ENCODE measurements at places on chromosomes 6 and 20.
A peak's percentile ranks its signal among the peaks of the same experiment; 100 is the strongest.

- no peak for DNase-seq
Observed at GRCh38 chr6:97820400-97820799, 537.4 kb upstream of the MMS22L start.

DNA sequence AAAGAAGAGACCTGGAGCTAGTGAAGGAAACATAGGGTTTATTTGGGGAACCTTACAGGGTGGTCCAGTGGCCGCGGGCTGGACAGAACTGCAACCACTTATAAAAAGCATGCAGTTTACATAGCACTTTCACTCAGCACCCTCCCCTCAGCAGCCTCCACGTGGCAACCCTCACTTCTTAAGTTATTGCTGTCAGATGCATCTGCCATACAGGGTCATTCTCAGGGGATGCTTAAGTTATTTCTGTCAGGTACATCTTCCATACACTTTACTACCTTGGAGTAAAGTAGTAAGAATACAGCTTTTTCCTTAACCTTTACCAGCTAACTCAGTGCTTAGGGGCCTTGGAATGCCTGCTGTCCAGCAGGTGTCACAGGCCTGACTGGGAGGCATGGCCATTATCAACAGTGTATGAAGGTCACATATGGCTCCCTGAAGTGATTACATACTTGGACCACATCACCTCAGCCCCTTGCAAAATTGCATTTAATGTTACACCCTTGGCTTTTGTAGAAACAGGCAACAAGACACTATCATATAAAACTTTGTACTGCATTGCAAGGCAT is 2.0 kb upstream of the NOL7 start:
- no peak for DNase-seq

GRCh38 chr6:106051226-106051625 is 34.9 kb upstream of the PRDM1 start:
- no peak for DNase-seq

DNA sequence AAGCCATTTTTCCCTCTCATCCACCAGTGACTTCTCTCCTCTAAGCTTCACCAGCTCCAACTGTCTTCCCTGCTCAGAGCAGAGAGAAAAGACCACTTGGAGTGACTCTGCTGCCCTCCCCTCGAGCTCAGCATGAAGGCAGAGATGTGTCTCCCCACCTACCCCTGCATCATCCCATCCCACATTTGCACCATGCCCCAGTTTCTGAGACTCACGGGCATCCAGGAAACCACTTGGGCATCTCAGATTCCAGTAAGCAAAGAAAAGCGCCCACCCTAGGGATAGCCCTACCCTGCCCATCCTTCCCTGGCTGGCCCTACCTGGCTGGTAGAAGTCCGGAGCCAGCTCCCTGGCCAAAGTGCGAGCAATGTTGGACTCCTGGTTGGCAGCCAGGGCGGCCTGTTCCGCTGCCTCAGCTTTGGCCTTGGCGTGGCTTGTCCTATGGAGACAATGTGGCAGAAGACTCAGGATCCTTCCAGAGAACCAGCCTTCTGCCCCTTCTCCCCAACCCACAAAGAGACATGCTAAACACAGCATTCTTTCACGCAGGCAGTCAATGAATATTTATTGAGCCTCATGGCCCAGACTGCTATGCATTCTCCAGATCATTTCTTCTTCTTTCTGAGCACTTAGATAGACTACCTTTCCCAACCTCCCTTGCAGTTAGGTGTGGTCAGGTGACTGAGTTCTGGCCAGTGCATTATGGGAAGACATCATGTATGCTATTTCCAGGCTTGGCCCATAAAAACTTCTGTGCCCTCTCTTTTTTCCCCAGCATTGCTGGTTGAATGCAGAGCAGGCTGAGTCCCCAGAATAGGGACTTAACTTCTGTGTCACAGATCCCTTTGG is 68.6 kb downstream of the JPH2 start:
- DNase-seq, result no peak

DNA sequence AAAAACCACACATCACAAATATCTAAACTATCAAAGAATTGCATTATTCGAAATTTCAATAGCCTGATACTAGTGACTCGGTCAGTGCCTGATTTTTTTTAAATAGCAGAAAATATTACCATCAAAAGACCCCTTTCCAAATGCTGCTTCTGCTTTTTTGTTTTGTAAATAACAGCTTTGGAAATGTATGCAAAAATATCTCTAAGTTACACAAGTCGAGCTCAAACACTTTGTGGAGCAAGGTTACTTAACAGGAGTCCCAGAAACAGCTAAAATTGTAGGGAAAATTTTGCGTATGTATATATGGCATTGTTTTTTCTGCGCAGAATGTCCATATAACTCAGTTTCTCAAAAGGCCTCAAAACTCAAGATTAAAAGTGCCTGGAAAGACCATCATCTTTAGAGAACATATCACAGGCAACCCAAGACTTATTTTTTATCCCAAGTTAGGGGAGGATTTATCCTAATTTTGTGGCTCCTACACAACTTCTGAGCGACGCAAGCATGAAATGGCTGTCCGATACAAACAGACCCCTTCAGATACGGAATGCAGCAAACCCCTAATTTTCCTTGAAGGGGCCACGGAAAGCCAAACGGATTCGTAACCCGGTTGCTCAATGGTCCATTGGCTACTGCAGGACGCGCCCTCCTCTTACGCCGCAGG is 1.3 kb downstream of the CEP85L start:
- peak; percentile 67 for DNase-seq

- DNase-seq, result peak; percentile 3
Observed at GRCh38 chr6:52724406-52725121, 38.7 kb downstream of the GSTA2 start.

DNA sequence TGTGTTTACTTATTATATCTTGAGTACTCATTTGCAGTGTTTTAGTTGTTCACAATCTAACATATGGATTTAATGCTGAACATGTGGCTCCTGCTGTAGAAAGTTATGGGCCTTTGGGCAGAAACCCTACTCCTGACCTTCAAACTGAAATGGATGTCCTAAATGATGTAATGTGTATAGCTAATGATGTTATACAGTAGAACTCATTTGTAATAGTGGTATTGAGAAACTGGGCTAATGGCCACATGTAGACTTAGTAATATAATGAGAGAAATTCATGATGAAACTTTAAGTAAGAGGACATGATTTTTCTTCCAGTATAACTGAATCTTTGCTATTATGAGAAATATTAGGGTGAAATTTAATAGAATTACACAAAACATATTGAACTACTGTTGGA is 121.3 kb upstream of the PTPRK start:
- no peak for DNase-seq

DNA sequence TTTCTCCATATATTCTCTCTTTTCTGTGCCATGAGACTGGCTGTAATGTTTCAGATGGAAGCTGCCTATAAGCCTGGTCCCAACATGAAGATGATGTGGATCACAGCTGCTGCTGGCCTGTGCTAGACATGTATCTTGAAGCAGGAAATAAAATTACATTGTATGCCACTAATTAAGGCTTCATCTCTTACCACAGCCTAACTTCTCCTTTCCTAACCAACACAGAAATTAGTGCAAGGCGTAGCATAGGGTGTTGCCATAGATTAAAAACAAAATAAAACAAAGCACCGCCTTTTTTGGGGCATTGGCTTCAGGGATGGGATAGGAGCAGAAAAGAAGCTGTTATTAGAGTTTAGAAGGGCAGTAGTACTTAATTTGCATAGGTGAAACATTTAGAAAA is 4.7 kb upstream of the SLC17A4 start:
- DNase-seq, result no peak

DNA sequence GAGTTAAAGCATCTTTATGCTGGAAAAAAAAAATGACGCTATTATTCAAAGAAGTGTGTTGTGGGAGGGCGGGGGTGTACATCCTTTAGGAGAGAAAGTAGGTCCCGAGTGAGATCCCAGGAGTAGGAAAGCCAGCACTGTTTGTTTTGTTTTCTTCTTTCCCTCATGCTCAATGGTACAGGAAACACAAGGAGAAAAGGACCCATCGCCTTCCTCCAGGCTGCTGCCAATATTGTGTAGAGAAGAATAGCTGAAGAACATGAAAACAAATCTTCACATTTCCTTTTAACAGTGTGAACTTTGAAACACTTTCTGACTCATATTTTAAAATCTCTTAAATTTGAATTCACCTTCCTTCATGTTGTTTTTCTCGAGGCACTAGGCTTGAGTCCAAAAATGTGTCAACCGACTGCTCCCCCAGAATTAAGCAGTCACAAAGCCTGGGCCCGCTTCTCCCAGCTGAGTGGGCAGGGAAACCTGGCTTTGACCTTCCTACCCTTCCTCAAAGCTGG is 22.3 kb downstream of the PPP1R16B start:
- no peak for DNase-seq

GRCh38 chr20:51457533-51457932 is 85.0 kb downstream of the NFATC2 start:
- no peak for DNase-seq

- DNase-seq, result no peak
Observed at GRCh38 chr6:63600136-63600535, 27.9 kb downstream of the LOC128125822 start.

DNA sequence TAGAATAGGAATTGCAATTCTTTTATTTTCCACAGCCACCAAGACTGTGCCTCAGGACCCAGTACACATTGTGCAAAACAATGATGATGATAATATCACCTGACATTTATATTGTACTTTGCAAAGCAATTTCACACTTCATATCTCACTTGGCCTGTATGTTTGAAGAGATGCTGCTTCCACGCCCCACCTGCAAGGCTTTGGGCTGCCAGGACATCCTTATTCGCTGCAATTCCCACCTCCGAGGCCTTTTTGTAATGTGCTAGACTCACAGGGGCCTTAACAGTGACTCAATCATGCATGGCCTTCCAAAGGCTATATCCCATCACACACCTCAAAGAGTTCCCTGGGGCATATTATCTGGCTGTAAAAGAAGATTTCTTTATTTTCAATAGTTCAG is 200.9 kb downstream of the MYLK4 start:
- no peak for DNase-seq

GRCh38 chr6:115511771-115512170 is 548.9 kb downstream of the FRK start:
- DNase-seq, result no peak

GRCh38 chr6:56541030-56541600 is 101.6 kb downstream of the DST start:
- no peak for DNase-seq

- DNase-seq, result no peak
Observed at GRCh38 chr20:48711044-48711428, 116.8 kb downstream of the PREX1 start.

Data from hindlimb muscle (tissue), 1 donor.